Stimulated activated CD4-positive, alpha-beta T cell treated with anti-CD3 and anti-CD28 coated beads, Interleukin-15, amount 100 ng/mL, for 48 hours (primary cell): ENCODE measurements at places on chromosomes 1 and 21.

GRCh38 chr1:170735366-170736263, 71.7 kb downstream of the PRRX1 start:
- no peak for DNase-seq

GRCh38 chr1:92480813-92481598, 5.7 kb downstream of the GFI1 start:
- DNase-seq: no peak

DNA sequence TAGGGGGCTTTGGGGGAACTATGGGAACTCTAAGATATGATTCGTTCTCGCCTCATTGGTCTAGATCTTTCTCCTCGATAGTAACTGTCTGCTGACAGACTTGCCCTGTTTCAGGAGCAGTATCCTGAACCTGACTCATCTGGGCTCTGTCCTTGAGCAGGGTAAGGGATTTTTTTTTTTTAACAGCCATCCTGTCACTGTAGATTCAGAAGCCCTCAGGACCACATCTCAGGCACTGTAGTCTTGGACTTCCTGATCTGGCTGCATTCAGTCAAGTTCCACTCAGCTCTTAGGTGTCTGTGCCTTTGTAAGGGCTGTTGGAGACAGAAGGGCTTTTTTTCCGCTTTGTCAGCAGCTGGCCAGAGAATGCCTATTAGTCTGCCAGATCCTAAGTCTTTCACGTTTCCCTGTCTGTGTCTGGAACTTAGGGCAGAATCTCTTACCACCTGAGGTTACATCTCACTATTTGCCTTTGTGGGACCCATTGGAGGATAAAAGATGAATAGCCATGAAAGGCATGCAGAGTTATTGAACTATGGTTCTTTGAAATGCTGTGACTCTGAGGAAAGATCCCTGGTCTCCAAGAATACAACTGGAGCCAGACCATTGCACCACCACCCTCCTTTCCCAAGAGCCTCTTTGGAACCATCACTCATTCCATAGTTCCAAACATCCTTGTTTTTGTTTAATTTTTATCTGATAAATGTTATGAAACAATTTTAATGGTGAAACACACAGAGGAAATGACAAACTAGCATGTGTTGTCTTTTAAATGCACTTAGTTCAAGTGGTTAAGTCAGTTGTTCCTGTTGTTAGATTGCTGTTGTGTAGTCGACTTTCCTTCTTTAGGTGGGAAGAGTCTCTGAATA, 49.7 kb upstream of the MACF1 start:
- no peak for DNase-seq

DNA sequence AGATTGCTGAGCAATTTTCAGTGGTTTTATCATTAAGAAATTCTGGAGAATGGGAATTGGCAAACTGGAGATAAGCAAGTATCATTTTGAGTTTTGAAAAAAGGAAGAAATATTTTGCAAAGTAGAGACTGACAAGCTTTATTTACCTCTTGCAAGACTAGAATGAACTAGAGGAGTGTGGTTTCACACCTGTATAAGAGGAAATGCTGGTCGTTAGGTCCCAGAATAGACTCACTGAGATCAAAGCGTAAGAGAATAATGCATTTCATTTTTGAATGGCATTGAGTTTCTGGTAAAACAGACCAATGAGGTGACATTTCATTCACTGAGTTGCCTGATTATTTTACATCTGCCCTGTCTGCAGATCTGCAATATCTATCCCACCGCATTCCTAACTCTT, 308.1 kb downstream of the ADGRL2 start:
- DNase-seq: no peak

- no peak for DNase-seq
Measured at GRCh38 chr1:151003180-151003579, 3.5 kb downstream of the MINDY1 start.

- DNase-seq: no peak
Measured at GRCh38 chr1:27596986-27597385, 7.0 kb downstream of the AHDC1 start.

DNA sequence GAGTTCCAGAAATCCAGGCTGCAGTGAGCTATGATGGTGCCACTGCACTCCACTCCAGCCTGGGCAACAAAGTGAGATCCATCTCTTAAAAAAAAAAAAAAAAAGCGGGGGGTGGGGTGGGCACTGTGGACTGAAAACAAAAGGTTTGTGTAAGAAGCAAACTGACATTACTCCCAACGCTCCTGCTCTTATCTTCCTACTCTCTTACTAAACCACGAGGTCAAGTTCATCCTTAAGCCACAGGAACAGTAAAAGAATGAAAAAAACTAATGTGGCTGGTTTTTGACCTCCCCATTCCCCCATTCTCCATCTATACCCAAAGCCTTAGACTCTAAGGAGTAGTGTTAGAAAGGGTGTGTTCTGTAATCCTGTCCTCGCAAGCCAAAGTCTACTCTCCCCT, 30.8 kb downstream of the TFAP2E start:
- DNase-seq: no peak

GRCh38 chr1:228463009-228463558, 24.1 kb upstream of the RNF187 start:
- no peak for DNase-seq

- no peak for DNase-seq
Measured at GRCh38 chr1:234731569-234732085, 121.6 kb upstream of the IRF2BP2 start.

- no peak for DNase-seq
Measured at GRCh38 chr1:201877877-201878401, 10.8 kb upstream of the SHISA4 start.

DNA sequence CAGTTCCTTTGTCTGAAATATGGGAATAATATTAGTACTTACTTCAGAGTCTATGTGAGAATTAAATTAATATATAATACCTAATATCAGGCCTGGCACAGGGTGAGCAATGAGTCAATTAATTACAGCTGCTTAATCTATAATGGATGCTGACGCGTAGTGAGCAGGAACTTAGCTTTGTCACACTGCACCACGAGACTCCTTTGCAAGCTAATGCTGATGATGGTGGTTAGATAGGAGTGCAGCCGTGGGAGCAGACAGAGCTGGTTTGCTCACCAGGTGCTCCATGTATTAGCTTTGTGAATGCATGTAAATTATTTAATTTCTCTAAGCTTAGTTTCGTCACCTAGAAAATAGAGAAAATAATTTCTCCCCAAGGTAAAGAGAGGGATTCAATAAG, 35.1 kb downstream of the KCNJ15 start:
- DNase-seq: no peak

DNA sequence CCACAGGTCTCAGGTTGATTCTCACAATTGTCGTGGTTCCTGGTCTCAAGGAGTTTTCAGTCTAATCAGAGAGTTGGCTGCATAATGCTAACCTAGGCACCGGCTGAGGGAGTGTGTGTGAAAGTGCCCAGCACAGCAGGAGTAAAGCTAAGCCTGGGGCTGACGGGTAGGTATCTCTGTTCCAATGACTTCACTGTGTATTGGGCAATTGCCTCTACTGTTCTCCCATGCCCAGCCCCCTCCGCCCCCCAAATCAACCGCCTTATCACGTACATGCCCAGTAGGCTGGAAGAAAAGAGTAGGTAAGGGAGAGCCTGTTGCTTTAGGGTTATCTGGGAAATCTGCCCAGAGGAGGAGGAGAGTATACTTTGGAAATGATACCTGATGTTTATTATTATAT, 54.7 kb downstream of the MRPS6 start:
- DNase-seq: no peak

GRCh38 chr1:26994787-26995517, 1.5 kb downstream of the TRNP1 start:
- no peak for DNase-seq

DNA sequence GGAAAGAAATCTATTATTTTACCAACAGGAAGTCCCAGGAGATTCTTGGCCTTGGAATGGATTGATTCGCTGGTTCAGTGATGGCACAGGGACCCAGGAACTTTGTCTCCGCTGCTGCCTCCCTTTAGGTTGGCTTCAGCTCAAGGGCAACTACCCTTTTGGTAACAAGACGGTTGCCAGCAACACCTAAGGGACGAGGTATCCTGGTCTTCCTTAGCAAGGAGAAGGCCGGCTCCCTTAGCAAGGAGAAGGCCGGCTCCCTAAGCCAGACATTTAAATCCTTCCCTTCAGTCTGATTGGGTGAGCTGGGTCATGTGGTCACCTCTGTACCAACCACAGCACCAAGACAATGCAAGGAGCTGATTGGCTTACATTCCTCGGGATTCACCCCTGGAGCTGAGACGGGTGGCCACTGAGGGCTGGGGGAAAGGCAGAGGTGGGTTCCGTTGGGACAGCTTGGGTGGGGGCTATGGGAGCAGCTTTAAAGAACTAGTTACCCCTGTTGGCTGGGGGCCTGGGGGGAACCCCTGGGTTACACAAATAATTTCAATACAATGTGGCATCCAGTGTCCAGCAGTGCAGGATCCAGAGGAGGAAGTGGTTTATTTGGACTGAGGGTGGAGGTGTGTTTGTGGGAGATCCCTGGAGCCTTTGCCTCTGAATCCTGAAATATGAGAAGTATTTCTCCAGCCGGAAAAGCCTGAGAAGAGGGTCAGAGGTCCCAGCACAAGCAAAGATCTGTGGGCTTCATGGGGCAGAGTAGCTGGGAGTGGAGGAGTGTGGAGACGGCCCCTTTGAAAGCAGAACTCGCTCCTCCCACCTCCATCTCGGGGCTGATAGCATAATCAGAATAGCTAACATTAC, 20.7 kb upstream of the CLIC4 start:
- no peak for DNase-seq

DNA sequence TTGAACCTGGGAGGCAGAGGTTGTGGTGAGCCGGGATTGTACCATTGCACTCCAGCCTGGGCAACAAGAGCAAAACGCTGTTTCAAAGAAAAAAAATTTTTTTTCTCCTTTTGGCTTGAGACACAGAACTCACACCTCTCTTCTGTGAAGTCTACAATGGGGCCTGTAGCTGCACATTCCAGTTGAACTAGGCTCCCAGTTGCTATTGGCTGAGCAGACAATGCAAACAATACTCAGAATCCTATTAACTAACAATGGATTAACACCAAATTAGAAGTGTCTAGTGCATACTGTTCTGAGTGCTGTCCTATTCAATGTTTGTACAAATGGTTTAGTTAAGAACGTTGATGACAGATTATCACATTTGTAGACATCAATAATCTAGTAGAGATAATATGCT, 17.6 kb upstream of the MCL1 start:
- DNase-seq: no peak

DNA sequence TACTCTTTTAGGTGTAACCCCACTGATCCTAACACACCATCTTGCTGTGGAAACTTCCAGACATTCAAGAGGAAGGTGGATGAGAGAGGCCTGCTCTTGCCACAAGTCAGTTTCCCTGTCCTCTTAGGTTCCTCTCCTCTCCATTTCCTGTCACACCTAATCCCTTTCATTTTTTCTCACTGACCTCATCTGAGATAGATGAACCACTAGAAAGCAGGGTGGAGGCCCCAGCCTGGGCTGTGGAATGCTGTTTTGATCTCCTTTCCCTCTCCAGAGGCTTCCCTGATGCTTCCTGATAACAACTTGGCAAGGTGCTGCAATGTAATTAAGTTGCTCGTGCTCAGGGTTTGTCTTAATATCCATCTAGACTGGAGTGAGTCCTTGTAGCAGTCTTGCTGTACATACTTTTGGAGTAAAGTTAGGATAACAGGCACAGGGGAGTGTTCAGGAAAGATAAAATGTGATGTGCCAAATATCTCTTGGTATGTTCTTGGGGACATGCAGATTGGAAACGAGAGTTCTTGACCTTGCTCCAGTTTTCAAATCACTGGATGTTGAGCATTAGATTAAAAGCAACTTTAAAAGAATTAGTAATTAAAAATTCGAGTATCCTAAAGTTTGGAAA, 11.2 kb downstream of the LRRC42 start:
- DNase-seq: no peak

GRCh38 chr1:177490036-177490639, 319.4 kb downstream of the BRINP2 start:
- DNase-seq: no peak

- no peak for DNase-seq
Measured at GRCh38 chr1:113576271-113576670, 183.0 kb downstream of the PHTF1 start.
